NB4 (cell line): ENCODE measurements at places on chromosomes 1 and 21.

GRCh38 chr21:31926498-31926897 is 53.7 kb downstream of the HUNK start:
- no peak for DNase-seq

DNA sequence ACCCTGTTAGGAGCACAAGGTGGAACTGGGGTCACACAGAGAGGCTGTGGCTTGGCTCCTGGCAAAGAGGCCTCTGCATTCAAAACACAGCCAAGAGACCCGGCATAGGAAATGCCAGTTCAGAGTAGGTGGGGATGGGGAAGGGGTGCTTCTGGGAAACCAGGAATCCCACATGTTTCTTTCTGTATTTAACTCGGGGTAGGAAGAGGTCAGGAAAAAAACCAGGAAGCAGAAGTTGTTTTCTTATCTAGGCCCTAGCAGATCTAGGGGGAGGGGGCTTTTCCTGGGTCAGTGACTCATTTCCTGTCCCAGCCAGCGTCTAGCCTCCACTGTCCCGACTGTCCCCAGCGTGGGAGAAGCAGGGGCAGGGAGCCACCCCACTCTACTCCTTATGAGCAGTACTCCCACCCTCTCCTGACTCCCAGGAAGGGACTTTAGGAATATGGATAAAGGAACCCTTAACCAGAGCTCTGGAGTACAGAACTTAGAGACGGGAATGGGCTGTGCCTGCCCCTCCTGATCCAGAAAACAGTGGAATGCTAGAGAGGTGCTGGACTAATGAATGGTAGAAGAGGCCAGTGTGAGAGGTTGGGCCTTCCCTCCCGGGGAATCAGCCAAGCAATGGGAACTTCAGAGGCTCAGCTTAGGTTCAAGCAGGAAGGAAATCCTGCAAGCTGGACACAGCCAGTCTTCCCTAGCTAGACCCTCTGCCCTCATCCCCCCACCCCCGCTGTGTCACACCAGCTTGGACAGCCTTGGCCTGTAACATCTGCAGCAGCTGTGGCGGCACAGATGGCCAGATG is 5.7 kb downstream of the FHL3 start:
- DNase-seq: peak; percentile 88

GRCh38 chr1:17908945-17909344 is 153.8 kb downstream of the ACTL8 start:
- no peak for DNase-seq

DNA sequence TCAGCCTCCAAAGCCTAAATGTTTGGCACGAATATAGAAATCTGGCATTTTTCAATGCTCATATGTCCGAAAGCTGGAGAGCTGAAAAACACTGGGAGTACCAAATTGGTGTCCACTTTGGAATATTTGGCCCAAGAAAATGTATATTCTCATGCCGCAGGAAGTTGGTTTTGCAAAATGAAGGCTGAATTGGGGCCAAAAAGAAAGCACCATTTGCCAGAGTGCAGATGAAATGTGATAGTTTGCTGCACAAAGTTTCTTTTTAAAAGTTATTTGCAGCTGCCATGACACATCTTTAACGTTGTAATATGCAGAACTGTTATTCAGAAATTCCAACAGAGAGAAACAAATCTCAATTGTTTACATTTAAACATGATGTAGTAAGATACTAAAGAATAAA is 124.2 kb upstream of the LYPLAL1 start:
- no peak for DNase-seq
